ENCODE measurements at places on chromosomes 12 and 14.

- no peak for DNase-seq
Observed at GRCh38 chr12:57444744-57445143, 10.2 kb downstream of the INHBC start.

GRCh38 chr14:55117803-55118441 lies 11.1 kb upstream of the LGALS3 start:
- DNase-seq: no peak

DNA sequence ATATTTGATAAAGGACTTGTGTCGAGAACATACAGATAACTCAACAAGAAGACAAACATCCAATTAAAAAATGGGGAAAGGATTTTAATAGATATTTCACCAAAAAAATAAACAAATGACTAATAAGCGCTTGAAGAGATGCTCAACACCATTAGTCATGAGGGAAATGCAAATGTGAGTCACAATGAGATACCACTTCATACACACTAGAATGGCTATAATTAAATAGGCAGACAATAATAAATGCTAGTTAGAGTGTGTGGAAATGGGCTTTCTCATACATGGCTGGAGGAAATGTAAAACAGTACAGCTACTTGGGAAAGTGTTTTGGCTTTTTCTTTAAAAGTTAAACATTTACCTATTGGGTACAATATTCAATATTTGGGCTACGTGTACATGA lies 34.8 kb downstream of the DLK1 start:
- DNase-seq: peak; percentile 13

DNA sequence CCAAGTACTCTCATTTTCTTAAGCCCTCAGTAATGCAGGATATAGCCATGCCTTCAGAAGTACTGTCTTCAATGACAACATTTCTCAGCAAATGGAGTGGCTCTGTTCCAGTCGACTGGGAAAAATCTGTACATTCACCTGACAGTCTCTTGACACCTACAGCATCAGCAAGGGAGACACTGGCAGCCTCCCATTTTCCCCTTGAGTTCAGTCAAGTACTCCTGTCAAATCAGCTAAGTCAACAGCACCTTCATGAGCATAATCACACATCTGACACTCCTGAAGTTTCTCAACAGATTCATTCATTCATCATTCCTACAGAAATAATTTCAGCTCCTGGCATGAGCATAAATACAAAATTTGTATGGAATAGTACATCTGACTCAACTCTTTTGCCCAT lies 46.1 kb downstream of the INTS13 start:
- DNase-seq: no peak

DNA sequence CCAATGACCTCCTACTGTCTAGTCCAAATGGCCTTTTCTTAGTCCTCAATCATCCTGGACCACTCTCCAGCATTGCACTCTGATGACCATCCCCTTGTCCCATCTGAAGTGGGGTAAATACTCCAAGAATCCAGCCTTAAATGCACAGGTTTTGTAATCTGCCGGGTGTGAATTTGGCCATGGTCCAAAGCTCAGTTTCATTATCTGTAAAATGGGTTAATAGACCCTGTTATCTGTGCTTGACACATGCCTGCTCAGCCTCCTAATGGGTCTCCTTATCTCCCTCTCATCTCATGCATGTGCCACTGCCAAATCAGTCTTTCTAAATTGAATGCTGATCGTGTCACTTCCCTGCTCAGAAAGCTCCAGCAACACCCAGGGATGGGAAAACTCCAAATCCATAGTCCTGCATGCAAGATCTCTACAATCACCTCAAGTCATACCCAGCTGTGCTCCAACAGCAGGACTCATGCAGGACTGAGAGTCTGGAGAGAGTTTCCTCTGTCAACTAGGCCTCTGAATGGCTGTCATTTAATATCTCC lies 22.3 kb downstream of the LGR5 start:
- no peak for DNase-seq

GRCh38 chr14:104431929-104432541 lies 147.5 kb upstream of the C14orf180 start:
- no peak for DNase-seq

DNA sequence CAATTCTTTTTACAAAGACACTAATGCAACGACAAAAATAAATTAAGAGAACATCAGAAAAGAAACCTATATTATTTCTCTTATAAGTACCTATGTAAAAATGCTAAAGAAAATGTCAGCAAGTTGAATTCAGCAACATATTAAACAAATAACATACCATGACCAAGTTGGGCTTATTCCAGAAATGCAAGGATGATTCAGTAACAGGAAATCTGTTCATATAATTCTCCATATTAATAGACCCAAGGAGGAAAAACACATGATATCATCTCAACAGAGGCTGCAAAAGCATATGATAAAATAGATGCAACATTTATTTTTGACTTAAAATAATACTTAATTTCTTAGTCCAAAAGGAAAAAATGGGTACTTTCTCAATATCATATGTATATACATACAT lies 25.1 kb upstream of the GPHB5 start:
- no peak for DNase-seq

GRCh38 chr14:42299692-42300091 lies 693.0 kb downstream of the LRFN5 start:
- no peak for DNase-seq

DNA sequence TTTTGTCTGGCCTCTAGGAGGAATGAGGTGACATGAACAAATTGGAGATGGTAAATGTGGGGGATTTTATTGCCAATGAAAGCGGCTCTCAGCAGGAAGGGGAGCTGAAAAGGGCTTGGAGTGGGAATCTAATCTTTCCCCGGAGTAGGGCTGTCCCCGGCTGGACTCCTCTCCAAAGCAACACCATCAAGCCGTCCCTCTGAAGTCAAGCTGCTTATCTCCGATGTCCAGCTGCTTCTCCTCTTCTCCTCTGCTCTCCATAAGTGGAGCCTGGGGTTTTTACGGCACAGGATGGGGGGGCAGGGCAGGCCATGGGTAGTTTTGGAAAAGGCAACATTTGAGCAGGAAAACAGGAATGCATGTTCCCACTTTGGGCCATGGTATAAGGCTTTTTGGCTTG lies 113.5 kb downstream of the TMEM132D start:
- DNase-seq: no peak

DNA sequence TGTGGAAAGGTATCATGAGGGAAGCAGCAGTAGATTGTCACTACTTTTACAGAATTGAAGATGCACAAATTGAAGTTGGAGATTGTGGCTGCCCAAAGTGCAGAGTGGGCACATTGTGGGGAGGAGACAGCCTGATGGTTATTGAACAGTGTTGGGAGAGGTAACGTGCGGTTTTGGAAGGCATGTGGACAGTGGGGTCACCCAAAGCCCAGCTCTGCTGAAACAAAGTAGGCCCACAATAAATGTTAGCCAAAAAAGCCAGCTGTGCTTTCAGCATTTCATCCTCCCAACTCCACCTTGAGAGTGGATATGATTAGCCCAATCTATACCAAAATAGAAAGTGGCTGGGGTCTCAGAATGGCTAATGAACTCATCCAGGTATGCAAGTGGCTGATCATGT lies 96.7 kb downstream of the TMX1 start:
- no peak for DNase-seq

GRCh38 chr14:21911877-21912276 lies 238.3 kb upstream of the OR4E1 start:
- DNase-seq: no peak

- DNase-seq: no peak
Observed at GRCh38 chr12:113796066-113796827, 169.9 kb downstream of the RBM19 start.

DNA sequence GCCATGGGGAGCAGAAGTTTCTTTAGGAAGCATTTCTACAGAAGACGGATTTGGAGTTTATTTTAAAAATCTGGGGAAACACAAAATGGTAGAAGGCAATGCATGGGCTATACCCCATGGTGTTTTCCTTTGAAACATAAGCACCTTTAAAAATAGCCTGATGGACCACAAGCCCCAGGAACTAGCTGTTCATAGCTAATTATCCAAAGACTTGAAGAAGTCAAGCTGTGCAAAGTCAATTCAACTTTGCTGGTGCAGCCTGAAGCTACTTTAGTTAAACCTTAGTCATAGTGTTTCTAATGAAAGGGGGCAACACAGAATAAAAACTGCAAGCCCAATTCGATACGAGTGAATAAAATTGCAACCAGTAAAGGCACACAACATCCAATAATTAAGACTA lies 732.5 kb downstream of the GALC start:
- DNase-seq: no peak

DNA sequence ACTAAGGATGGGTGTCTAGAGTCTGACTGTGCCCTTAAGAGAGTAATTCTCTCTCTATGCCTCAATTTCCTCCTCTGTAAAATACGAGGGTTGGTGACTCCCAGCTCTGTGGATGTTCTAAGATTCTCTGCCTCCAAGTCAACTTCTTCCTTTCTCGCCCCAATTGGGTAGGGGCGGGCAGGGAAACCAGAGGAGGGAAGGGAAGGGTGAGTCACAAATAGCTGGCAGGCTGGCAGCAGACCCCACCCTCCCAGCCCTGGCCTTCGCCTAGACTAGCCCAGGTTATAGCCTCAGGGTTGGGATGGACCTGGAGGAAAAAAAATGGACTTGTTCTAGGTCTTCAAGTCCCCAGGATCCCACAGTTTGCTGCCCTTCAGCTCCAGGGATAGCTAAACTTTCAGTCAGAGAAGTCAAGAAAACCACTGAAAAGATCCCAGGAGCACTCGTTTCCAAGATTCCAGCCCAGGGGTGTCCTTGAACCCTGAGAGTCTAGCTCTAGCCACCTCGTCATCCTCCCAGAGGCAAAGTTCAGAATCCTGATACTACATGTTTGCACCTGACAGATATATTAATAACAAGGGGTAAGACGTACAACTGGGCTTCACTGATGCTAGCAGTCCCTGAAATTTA lies 2.3 kb downstream of the DGKA start:
- no peak for DNase-seq

- no peak for DNase-seq
Observed at GRCh38 chr12:6360080-6360571, 15.2 kb downstream of the SCNN1A start.

- no peak for DNase-seq
Observed at GRCh38 chr12:52585946-52586345, 12.3 kb upstream of the KRT74 start.

DNA sequence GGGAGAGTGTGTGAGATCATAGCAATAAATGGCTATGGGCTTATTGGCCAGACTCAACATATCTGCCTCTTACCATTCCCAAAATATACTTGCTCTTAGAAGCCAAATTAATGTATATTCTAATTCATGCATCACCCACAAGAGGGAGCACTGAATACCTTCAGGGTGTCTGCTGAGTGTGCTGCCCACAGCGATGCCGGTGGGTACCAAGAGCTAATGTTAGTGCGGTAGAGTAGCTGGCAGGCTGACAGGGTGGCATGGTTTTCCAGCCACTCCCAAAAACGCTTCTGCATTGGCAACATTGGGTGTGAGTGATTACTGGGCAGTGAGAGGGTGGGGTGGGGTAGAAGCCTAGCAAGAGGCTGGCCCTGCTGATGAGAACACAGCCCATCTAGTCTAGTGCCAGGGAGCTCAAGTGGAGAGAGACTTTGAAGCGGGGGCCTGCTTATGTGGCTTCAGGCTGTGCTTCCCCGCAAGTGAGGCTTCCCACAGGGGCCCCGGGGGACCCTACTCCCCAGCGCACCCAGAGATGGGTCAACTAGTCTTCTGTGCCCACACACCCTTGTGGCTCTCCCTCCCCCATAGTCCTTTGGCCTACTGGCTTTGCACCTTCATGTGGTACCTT lies 9.2 kb upstream of the PLEKHD1 start:
- DNase-seq: no peak

DNA sequence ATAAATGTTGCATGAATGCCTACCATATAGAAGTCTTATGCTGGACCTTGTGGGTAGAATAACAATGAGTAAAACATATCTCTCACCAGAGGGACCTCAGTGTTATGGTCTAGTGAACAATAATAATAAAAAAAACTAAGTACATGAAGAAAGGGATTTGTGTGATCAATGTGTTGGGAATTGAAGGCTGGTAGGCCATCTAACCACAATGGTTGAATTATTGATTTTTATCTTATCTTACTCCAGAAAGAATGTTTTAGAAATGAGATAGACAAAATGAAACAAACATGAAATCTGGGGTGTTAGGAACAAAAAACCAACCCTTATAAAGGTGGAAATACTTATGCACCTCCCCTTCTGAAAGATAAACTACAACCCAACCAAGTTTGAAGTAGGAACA lies 243.9 kb upstream of the LRIG3 start:
- DNase-seq: no peak
